ENCODE measurements at places on chromosomes 3 and 15.
A peak's percentile ranks its signal among the peaks of the same experiment; 100 is the strongest.

- DNase-seq: no peak
Observed at GRCh38 chr15:53453253-53454105, 306.0 kb downstream of the WDR72 start.

DNA sequence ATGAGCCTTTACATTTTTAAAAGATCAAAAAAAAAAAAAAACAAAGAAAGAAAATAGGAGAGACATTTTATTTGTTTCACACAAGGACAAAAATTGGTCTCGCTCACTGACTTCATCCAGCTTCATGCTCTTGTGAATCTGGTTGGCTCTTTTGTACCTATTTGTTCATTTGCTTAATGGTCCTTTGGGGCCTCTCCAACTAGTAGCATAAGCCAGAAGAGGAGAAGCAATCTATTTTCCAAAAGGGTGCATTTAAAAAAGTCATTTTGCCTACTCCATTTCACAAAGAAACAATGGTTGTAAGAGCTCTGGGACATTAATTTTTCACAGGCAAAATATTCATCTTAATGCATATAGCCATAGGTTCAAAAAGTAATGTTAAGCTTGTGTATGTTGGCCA is 168.3 kb upstream of the ADAMTS9 start:
- no peak for DNase-seq

- no peak for DNase-seq
Observed at GRCh38 chr3:101667331-101667730, 9.6 kb downstream of the ZBTB11 start.

DNA sequence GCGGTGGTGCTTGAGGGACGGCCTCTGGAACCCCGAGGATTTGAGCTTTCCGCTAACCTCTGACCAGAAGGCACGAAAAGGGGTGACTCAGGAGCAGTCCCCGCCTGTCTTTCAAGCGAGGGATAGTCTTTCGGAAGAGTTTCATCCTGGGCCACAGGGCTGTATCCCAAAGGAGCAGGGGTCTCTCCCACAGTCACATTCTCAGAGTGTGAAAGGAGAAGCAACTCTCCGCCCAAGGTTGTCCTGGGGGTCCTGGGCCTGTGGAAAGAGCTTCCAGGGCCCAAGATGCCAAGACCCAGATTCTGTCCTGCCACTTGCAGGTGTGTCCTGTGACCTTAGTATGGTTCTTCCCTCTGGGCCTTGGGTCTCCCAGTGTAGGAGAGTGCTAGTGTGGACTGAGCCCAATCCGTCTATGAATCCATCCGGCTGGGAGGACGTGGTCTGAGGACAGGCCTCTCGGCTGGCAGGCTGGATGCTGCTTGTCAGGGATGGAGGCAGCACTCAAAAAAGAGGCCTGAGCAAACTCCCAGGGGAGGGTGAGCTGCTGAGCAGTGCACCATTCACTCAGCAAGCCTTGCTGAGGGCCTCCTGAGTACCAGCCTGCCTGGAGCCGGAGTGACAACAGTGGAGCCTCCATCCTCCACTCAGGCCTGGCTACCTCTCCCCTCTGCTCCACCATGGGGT is 1.6 kb upstream of the DUSP7 start:
- DNase-seq: no peak

DNA sequence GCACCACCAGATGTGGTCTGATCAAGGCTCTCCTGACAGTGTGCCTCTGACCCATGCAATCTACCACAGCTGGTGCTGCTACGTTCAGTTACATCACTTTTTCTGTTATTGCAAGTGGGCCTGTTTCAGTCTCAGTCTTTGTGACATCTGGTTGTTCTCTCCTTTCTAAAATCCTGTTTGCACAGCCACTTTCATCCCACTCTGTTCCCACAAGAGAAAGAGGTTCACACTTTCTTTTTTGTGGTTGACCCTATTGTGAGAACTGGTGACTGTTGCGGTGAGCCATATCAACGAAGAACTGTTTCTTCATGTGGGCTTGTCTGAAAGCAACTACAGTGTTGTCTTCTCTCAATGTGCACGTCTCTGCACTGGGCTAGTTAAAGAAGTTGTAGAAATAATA is 342.8 kb upstream of the ARPP21 start:
- no peak for DNase-seq

DNA sequence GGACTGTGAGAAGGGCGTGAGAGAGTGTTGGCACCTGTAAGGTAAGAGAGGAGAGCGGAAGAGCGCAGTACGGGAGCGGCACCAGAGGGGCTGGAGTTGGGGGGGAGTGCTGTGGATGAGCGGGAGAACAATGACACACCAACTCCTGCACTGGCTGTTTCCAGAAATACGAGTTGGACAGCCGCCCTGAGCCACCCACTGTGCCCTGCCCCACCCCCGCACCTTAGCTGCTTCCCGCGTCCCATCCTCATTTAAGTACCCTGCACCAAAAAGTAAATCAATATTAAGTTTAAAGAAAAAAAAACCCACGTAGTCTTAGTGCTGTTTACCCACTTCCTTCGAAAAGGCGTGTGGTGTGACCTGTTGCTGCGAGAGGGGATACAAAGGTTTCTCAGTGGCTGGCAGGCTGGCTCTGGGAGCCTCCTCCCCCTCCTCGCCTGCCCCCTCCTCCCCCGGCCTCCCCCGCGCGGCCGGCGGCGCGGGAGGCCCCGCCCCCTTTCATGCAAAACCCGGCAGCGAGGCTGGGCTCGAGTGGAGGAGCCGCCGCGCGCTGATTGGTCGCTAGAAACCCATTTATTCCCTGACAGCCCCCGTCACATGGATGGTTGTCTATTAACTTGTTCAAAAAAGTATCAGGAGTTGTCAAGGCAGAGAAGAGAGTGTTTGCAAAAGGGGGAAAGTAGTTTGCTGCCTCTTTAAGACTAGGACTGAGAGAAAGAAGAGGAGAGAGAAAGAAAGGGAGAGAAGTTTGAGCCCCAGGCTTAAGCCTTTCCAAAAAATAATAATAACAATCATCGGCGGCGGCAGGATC is at the start of gene SOX2:
SOX2 (plus strand) TSS at position 601 of the 811 bp plus-strand sequence. CDS start 436 bp downstream, outside the sequence.
- peak; percentile 36 for DNase-seq

DNA sequence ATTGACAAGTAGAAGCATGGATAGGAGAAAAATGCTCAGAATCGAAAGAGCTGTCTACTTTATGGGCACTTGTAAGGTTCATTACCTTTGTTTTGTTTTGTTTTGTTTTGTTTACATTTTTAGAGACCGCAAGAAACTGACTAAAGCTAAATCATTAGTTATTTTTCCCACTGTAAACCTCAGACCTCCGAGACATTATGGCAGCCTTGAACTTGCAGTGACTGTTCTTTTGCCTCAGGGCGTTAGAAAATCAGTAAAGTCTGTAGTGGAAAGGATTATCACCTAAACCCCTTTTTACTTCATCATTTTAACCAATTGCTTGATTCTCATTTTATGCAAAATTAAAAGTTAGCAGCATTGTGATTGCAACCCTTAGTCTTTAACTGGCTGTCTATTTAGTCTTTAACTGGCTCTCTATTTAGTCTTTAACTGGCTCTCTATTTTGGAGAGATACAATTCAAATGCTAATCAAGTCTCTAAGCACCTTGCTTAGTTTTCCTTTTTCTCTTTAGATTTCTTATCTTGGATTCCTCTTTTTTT is 383.3 kb upstream of the ROBO2 start:
- DNase-seq: no peak

DNA sequence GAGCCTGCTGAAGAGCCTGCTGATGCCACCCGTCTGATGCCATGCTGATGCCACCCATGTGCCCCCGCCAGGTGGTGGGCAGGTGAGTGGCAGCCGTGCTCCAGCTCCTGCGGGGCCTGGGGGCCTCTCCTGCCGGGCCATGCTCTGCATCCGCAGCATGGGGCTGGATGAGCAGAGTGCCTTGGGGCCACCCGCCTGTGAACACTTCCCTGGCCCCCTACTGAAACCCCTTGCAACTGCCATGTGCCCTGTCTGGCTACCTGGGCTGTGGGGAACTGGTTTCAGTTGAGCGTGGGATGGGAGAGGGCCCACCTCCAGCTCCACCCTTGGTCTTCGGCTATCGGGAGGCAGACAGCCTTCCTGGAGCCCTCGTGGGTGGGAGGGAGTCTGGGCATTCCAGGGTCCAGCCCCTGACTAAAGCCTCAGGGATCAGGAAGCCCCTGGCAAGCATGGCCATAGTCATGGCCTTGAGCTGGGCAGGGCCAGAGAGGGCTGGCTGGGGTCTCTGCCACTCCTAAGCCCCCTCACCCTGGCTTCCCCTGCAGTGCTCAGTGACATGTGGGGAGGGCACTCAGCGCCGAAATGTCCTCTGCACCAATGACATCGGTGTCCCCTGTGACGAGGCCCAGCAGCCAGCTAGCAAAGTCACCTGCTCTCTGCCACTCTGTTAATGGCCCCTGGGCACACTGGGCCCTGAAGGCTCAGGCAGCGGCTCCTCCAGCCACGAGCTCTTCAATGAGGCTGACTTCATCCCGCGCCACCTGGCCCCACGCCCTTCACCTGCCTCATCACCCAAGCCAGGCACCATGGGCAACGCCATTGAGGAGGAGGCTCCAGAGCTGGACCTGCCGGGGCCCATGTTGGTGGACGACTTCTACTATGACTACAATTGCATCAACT is 92.2 kb downstream of the TBC1D2B start:
- no peak for DNase-seq

DNA sequence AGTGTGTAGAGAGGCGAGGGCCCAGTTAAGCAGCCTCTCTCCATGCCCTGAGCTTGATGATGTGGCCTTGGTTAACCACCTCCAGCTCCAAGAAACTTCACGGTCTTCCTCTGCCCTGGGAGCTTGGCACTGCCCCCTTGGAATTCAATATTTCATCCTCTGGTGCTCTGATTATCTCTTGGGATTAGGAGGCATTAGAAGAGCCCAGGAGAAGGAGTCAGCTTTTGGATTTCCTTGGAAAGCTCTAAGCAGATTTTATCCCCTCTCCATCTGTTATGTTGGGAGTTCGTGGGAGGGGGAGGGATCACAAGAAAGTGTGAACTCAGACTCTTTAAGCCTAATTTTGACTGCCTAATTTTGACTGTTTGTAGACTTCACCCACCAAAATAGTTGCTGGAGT is 132.7 kb upstream of the AGBL1 start:
- DNase-seq: no peak

DNA sequence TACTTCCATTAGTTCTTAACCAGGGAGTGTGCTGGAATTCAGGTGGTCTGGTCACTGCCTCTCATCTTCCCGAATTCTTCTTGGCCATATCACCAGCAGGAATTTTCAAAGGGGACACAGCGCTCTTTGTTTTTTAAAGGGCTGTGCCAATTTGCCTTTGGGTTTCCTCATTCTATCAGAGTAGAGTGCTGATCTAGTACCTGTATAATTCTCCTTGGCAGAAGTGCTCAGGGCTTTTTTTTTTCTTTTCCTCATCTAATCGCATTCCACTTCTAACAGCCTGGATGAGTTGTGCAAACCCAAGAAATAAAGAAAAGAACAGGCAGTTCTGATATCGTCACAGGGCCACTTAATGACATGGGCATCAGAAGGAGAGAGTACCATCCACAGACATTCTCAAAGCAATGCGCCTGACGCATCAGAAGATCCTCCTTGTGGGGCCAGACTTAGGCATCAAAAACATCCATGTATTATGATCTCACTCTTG is 121.0 kb downstream of the ASB7 start:
- DNase-seq: no peak

DNA sequence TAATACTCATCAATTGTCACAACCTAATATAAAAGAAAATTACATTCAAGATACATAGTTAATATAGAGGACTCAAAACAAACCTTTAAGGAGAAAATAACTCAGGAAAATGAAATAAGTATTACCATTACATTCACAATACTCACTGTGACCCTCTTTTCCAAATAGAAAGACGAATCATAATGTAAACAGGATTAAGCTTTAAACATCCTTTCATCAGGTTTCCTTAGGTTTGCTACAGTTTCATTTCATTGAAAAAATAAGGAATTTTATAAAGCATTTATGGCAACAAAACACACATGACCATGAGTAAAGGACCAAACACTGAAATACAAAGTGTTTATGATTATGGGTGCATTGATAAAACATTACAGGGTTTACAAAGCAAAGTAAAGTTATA is 162.7 kb downstream of the ALCAM start:
- no peak for DNase-seq

DNA sequence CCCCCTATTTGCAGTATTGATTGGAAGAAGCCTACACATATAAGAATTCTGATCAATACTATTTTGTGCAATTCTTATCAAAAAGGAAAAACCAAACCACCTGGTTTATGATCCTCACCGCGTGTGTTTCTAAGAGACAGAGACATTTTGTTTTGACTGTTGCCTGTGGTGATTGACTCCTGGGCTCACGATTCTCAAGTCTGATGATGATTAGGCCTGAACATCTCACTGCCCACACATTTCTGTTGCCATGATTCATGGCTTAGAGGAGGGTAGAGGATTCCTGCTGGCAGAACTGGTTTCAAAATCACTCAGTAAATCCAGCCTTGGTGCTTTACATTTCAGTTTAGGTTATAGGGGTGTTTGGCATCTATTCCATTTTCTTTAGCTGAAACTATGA is 88.3 kb upstream of the UBE3A start:
- DNase-seq: no peak

DNA sequence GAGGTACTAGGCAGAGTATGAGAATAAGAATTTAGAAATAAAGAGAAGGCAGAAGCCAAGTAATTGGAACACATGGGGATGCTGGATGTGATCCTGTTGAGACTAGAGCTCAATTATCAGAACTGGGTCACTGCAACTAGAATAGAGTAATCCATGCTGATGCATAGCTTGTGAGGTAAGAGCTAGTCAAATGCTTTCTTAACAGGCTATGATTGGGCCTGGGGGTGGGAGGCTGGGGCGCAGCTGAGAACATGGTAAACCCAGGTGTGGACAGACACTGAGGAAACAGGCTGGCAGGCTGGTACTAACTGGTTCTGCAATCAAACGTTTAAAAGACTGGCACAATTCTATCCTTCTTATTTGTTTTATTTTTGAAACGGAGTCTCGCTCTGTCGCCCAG is 50.5 kb upstream of the LRRFIP2 start:
- DNase-seq: no peak

- DNase-seq: no peak
Observed at GRCh38 chr15:39786447-39787056, 3.9 kb upstream of the FSIP1 start.

- no peak for DNase-seq
Observed at GRCh38 chr3:195019335-195019734, 251.6 kb downstream of the XXYLT1 start.

GRCh38 chr15:67820122-67820991 is 5.0 kb upstream of the SKOR1 start:
- DNase-seq: no peak

DNA sequence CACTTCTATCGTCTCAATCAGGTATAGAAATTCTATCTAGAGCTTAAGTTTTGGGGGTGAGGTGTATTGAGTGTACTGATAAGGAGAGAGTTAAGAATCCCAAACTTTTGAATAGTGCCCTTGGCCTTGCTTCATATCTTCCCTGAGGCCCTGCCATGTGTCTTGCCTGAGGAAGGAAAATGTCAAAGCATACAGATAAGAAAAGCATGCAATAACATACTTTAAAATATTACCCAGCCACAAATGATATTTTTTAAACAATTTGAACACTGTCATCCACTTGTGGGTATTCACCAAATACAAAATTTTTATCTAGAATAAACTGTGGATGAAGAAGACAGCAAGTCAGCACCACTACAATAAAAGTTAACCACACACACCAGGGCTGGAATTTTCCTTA is 631.0 kb upstream of the ALCAM start:
- no peak for DNase-seq

- no peak for DNase-seq
Observed at GRCh38 chr3:119662604-119663373, 2.4 kb upstream of the POPDC2 start.
